Activated CD4-positive, alpha-beta T cell treated with anti-CD3 and anti-CD28 coated beads, Interleukin-2, amount 50 U/mL, for 48 hours (primary cell): ENCODE measurements at places on chromosomes 7 and 10.

GRCh38 chr7:155848691-155849669, 36.7 kb upstream of the SHH start:
- no peak for DNase-seq

- no peak for DNase-seq
These were observed 2.0 kb upstream of the HEPACAM2 start for GRCh38 chr7:93228302-93228701.

DNA sequence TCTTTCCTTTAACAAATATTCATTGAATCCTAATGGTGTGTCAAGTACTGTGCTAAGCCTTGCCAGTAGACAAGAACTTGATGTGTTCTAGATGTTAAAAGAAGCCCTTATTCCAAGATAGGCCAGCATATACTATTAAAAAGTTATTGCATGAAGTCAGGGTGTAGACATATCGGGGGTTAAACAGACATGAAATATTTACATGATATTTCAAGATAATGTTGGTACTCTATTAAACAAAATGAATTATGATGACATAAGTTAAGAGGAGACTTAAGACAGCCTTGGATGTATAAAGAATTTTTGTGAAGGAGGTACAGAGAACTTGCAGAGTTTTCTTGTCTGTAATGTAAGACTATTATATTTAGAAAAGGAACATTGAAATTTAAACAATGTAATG, 44.8 kb downstream of the HDAC9 start:
- no peak for DNase-seq

DNA sequence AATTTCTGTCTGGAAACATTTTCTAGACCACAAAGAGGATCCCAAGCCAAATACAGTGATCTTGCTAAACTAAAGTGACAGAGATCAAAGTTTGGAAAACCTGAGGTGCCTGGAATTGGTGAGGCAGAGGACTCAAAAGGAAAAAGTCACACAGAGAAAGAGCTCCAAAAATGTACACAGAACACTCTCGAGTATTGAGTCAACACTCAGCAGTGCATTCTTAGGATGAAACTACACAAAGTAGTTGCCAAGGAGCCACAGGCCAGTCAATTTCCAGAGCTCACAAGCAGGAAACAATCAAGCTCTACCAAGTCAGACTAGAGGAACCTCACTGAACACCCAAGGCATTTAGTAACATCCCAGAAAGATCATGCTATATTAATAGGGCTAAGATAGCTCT, 61.3 kb downstream of the MICU1 start:
- DNase-seq, result peak; percentile 45
